ENCODE measurements at places on chromosomes 12 and 14.
A peak's percentile ranks its signal among the peaks of the same experiment; 100 is the strongest.

DNA sequence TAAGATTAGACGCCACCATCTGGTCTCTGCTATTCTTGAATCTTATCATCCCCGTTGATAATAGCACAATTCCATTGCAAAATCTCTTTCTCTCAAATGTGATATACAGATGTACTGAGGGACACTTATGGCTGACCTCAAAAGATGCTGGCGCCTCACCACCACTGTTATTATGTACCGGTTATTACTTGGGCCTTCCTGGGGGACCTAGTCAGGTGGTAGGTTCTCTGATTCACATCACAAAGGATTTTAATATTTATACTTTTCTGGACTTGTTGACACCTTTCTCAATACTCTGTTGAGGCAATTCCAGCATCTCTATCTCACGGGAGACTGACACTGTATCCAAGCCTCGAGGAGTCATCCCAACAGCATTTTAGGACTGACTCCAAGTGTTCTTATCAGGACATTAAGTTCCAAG is 21.3 kb upstream of the FAM234B start:
- peak; percentile 77 for DNase-seq

GRCh38 chr12:46259071-46259470 is 9.8 kb downstream of the SLC38A1 start:
- no peak for DNase-seq

GRCh38 chr12:114409852-114410600 is 4.1 kb upstream of the TBX5 start:
- DNase-seq, result peak; percentile 36

DNA sequence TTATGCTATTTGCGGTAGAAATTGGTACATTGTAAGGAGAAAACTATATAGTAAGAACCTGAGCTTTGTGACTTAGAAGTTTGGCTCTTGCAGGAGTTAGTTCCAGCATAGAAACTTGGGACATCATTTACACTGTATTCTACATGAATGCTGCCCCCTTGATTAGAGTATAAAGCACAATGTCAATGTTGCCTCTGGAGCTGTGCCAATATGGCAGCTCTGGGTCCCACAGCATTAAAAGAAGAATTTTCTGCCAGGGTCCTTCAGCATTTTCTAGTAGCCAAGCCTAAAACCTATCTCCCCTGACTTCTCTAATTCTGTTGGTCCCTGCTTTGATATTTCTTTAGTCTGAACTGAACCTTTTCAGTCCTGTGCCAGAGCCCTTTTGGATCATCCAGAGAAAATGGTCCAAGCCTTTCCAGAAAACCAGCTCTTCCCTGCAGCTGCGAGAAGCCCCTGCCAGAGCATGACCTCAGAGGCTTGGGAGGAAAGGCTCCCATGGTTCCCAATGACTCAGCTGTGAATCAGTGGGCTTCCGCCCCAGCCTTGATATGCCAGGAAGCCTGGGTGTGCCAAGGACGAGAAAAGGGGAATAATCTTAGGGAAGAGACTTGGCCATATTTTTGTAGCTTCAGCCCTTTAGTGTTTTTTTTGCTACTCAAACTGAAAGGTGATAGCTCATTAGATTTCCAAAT is 43.2 kb downstream of the PLEKHG7 start:
- DNase-seq, result peak; percentile 99

DNA sequence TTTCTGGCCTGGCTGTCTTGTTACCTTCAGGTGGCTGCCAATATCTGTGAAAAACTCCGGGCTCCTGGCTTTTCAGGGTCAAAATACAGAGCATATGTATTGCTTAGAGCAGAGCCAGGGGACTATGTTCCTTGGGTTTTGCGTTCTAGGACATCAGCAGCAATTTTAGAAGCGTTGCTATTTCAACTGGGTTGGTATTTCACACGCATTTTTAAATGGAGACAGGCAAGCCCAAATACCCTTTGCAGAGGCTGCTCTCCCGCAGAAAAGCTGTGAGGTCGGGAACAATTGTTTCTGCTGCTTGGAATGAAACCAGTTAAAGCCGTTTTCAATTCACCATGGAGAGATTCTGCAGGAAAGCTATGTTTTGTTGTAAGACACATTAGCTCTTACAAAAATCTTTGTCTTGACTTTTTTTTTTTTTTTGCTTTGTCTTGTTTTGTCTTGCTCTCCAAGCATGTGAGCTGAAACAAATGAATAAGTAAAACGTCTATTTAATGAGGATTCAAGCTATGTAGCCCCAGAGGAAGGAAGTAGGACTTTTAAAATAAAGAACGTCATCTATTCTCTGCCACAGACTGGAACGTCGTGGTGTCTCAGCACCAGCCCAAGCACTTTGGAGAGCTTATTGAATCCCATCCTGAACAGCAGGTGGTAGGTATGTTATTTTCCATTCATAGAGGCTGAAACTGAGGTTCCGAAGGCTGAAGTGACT is 181.0 kb upstream of the TBX3 start:
- no peak for DNase-seq
